ENCODE measurements at places on chromosomes 2 and 18.

DNA sequence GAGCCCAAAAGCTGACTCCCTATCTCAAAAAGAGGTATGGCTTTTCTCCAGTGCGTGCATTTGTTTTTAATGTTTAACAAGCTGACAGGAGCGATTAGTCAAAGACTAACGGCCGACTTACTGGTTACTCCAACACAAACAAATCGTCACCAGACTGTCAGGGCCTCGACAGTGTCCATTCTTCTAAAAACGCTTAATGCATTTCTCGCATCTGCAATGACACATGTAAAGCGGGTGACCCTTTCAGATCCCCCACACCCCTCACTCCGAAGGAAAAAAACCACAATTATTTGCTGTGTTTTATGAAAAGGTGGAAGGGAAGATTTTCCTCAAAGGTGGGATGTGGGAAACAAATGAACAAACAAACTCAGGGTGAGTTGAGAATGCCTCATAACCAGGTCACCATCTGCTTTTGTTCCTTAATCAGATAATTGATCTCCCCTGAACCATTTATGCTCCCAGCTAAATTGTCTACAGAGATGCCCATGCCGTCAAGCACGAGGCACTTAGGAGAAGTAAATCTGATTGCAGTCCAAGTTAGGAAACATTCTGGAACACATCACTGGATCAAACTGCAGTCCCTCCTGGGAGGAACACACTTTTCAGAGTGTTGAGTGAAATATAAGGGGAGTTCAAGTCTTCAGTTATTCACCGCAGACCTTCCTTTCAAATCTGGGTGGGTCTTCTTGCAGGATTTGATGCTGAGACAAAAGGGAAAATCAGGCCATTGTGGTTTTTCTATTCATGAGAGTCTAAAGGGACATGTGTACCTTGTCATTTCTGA is 340.8 kb downstream of the CMPK2 start:
- no peak for DNase-seq

DNA sequence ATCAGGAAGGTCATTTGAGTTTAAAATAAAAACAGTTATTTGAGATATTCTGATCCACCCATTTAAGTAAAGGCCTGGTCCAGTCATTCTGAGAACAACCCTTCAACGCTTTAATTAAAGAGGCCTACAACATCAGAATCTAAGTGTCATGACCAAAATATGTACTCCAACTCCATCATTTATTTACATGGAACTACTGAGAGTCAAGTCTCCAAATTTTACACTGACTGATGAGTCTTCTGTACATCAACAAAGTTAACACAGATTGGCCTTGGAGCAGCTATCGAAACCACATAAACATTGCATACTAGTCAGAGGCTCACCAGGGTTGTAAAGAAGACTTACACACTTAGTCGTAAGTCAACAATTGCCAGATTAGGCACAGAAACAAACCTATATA is 37.1 kb downstream of the PIEZO2 start:
- DNase-seq = no peak

DNA sequence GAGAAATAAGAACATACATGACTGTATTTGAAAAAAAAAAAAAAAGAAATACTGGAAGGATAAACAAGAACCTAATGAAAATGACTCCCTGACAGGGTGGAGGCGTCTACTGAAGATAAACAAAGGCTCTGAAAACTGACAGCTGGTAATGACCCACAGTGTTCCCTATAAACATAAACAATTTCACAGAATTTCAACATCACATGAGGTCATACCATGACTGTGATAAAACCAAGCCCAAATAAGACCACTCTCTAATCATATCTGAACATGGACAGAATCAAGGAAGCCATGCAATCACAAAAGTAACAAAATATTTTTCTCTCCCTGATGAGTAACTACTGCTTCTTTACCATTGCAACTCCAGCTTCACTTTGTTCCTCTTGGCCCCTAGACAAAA is 159.3 kb downstream of the FAM124B start:
- DNase-seq = no peak

DNA sequence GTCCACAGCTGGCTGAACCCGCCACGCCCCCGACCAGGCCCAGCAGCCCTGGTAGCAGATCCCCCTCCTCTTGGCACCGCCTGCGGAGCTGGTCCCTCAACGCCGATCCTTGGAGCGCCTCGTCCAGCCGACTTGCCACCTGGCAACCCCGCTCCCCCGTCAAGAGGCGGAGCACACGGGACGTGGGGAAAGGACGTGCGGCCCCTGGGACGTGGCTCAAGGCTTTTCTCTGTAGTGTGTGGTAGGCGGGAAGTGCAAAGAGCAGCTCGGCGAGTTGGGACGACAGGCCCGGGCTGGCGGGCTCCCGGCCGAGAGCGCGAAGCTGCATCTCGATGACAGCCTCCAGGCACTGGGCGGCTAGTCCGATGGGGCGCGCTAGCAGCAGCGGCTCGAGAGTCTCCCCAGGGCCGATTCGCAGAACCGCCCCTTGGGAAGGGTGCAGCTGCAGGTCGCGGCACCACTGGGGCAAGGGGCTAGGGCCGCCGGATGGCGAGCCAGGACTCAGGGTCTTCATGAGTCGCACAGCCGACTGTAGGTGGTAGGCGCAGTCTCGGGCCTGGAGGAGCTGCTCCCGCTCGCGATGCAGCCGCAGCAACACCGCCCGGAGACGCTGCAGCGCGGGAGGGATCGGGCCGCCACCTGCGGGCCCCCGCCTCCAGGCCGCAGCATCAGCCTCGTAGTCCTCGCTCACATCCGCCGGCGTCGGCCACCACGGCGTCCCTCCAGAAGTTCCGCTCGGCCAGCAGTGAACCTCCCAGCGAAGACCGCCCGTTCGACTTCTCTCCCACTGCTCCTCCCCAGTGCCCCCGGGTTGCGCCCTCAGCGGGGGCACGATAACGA is 617 bp downstream of the CCDC142 start:
- DNase-seq = no peak

DNA sequence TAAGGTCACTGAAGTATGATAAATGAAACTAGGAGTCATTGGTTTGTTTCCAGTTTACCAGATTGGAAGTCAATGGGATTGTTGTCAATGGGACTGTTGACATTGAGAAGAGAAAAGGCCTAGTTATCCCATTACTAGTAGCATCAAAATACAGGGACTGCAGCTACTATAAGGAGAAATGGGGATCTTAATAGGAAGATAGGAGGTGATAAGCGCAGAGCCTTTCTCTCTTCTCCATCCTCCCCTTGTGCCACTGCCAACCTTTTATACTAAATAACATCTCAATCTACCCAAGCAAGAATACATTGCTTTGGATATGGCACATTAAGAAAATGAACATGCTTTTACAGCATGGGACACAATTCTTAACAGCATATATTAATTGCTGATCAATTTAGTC is 10.5 kb upstream of the BBS5 start:
- DNase-seq = no peak

GRCh38 chr2:30480703-30481322 is 33.8 kb downstream of the LCLAT1 start:
- no peak for DNase-seq

DNA sequence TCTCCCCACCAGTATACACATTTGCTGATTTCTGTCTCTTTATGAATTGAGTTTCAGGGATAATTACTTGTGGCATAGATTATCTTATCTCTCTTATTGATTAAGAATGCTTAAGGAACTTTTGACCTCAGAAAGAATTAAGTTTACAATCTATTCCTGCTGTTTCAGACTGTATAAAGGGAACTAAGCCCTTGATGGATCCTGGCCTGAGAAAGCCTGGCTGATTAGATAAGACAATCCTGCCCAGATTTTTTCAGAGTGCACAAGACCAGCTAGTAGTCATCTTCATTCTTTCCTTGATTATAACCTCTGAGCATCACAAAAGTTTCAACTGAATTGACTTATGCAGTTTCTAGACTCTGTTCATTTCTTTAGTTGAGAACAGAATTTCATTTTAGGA is 22.7 kb upstream of the TFPI start:
- DNase-seq = no peak

DNA sequence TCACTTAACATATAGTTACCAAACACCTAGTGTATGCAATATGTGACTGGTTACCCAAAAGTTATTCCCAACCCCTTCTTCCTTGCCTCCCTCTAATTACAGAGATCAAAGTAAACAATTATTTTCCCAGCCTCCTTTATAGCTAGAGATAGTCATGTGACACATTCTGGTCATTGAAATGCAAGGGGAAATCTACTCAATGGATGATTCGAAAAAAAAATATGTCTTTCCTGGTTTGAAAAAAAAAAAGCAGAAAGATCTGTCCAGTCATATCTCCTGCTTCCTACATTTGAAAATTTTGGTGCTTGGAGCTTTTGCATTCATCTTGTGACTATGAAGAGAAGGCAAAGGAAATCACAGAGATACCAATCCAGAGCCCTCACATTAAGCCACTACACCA is 27.6 kb upstream of the UGP2 start:
- DNase-seq = no peak

GRCh38 chr2:222912117-222912516 is 51.3 kb downstream of the ACSL3 start:
- DNase-seq = peak; percentile 23

- DNase-seq = no peak
These were observed 237.4 kb upstream of the ACVR2A start for GRCh38 chr2:147607379-147607778.

DNA sequence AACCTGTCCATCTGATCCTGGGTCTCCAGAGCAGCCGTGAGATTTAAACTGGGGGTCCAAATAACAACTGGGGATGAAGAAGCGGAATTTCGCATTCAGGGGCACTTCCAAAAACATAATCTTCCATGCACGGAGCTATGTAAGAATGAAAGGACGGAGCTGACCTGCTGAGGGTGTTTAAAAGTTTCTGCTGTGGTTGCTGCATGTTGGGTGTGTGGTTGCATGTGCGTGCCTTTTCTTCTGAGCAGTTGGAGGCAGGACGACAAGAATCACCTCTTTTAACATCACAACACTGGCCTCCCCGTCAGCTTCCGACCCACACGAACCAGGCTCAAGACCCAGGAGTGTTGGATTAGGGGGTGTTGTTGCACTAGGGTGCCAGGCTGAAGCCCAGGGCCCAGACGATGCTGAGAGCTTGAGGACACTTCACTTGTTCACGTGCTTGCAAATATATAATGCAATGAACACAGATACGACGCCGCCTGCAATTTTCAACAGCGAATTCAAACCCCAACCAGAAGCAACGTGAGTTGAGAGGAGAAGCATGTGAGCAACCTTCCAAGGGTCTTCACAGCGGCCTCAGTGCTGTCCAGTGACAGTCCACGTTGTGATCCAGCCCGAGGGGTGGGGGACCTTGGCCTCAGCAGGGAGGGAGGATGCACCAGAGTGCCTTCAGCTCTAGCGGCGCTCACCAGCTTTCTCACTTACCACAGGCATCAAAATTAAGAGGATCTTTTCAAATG is 76.0 kb upstream of the SALL3 start:
- no peak for DNase-seq

DNA sequence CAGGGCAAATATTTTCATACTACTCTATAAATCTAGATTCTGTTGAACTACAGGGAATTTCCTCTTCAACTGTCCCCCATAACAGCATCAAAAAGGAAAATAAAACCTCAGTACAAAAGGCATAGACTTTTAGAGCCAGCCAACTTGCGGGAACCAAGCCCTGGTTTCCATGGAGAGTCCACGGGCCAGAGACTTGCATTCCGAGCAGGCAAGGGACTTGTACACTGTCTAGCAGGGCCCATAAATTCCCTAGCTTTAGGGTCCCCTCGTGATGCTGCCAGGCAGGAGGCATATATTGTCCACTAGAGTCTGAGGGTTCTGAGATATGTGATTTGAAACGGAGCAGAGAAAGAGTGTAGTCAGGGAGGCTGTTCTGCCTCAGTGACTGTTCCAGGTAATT is 153.1 kb upstream of the SLC14A2 start:
- DNase-seq = no peak

GRCh38 chr2:73931531-73932500 is 5.1 kb downstream of the DGUOK start:
- no peak for DNase-seq

DNA sequence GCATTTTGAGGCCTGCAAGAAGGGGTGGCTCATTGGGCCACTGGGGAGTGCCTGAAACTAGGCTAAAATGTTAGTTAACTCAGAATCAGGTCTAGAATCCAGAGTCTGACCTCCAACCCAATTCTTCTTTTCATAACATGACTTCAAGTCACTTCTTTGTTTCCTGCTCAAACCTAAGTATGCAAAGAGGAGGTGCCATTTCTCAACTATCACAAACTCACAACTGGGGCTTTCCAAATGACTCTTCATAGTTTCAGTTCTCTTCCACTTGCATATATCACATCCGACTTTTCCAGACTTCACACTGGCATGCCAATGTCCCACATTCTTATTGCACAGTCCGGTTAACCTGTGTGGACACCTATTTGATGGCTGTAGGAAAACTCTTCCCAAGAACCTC is 211.6 kb downstream of the TCF4 start:
- no peak for DNase-seq

DNA sequence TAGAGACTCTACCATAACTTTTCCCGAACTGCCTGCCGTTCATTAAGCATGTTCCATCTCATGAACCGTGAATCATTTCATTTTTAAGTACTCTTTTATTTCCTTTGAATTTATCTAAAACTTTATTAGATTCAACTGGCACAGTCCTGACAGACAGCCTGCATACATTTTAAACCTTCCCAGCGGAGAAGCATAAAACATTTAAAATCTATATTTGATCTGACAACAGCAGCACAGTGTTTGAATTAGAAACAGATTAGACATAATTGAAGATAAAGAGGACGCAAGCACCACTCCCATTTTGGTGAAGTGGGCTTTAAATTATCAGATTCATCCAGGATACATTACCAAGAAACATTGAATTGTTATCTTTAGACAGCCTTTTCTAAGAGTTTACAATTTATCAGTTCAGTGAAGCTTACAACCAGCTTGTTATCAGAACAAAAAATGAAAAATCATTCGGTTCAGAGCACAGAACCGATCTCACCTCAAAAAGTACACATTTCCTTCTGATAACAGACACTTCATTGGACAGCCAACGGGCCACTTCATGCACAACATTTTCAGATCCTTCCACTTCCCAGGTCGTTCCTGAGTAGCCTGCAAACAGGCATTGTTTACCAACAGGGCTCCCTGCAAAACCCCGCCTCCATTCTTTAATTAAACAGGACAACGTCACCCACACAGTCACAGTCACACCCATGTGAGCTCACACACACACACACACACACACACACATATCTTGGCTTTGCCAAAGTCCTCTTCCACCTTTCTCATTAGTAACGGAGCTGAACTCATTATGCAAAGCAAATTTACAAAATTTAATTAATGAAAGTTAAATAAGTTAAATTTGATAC is 171.2 kb downstream of the SP3 start:
- DNase-seq = no peak

DNA sequence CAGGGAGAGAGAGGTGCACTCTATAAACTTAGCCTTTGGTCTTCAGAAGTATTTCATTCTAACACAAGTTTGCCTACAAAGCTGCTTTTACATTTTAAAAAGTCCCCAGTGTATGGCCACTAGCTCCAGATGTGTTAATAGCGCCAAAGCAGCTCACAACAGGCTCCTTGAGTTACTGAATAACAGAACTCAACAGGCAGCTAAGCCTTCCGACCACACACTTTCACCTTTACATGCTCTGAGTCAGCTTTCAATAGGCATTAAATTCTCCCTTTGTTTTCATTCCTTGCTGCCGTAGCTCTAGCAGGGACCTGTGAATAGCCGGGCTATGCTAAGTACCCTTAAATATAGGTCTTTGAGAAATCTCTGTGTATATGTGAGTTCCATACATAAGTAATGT is 262.8 kb upstream of the PARD3B start:
- no peak for DNase-seq

GRCh38 chr18:29841631-29842030 is 1200.9 kb downstream of the DSC3 start:
- no peak for DNase-seq

- DNase-seq = no peak
These were observed 656.9 kb downstream of the TSN start for GRCh38 chr2:122412360-122412759.

Data from activated B cell treated with CpG ODN at 0.5 μM for 24 hours (primary cell).